ENCODE measurements at places on chromosomes 5 and 9.

DNA sequence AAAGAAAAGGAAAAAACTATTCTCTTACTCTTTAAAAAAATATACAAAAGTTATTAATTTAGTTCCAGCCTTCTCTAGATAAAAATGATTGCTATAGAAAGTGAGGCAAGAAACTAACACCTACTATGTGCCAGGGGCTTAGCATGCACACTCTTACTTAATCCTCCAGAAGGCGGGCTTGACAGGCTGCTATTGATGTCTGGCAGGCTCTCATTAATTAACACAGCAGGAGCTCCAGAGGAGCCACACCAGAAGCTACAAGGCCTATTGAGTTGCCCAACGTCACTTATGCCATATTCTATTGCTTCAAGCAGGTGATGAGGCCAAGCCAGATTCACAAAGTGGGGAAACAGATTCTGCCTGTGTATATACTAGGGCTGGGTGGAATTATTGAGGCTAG is 54.6 kb upstream of the CLINT1 start:
- no peak for DNase-seq

- DNase-seq = no peak
These were observed 1026.5 kb downstream of the NR2F1-AS1 start for GRCh38 chr5:92554447-92555085.

DNA sequence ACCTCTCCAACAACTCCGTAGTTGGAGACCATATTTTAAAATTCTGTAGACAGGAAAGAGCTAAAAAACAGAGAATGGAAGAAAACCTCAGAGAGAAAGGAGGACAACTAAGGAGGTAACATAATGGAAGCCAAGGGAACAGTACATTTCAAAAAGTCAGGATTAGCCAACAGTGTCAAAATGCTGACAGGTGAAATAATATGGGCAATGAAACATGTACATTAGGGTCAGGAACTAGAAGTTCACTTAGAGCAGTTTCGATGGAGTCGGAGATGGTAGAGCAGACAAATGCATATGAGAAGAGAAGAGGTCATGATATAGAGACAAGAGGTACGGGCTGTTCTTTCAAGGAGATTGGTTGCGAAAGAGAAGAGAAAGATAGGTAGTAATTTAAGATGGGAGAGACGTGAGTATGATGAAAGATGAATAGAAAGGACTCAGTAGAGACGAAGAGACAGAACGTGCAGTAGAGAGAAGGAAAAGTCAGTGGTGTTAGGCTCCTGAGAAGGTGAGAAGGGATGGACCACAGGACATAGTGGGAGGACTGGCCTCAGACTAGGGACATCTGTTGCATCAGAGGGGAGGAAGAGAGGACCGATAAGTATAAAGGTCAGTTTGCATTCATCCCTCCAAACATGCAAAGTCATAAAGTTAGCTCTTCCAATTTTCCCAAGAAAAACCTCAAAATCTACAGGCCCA is 25.6 kb downstream of the NRG2 start:
- no peak for DNase-seq

GRCh38 chr5:61342071-61342501 is 10.0 kb downstream of the ZSWIM6 start:
- DNase-seq = peak; percentile 19

GRCh38 chr5:125499636-125500332 is 753.3 kb upstream of the ZNF608 start:
- DNase-seq = no peak

DNA sequence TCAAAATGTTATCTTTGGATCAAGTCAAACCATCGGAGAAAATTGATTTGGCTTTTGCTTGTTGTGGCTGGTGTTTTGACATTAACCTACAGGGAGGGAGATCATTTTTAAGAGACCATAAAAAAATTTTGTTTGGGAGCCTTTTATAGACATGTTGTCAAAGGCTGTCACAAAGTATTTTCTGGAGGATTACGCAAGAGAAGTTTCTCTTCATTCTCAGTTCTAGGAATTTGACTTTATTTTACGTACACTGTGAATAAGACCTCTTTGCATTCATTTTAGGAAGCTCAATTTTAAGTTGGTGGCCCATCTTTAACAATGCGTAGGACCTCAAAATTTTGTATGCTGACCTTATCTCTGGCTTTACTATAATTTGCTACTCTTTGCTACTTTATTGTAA is 50.2 kb upstream of the SLC44A1 start:
- DNase-seq = no peak

- DNase-seq = no peak
These were observed 257.0 kb upstream of the PRR16 start for GRCh38 chr5:120207129-120207528.

DNA sequence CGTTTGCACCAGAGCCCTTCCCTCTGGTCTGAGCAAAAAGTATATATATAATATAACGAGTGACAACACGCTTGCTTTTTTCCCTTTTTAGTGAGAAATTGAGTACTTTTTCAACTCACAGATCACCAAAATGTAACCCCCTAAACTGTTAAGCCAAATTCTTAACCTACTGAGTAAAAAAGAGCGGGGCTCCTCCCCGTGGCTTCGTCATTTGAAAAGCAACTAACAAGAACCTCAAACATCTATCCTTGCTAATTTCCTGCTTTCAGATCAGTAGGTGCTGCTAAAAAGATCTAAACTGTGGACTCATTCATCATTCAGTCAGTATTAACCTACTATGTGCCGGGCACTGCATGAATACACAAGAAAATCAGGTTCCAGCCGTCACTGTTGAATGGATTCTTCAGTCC is 1.0 kb upstream of the PTBP3 start:
- peak; percentile 65 for DNase-seq

GRCh38 chr5:87155106-87155505 is 112.6 kb upstream of the RASA1 start:
- DNase-seq = no peak

GRCh38 chr5:76269932-76270610 is 133.0 kb upstream of the IQGAP2 start:
- peak; percentile 22 for DNase-seq

GRCh38 chr5:543755-544674 is 19.8 kb upstream of the SLC9A3 start:
- peak; percentile 54 for DNase-seq

GRCh38 chr9:96048104-96048955 is 172.8 kb downstream of the ERCC6L2 start:
- no peak for DNase-seq

- DNase-seq = no peak
These were observed 170.4 kb upstream of the TBCA start for GRCh38 chr5:77946381-77947040.

- no peak for DNase-seq
These were observed 253 bp downstream of the SLC12A2 start for GRCh38 chr5:128083811-128084227.

Data from activated CD4-positive, alpha-beta T cell treated with anti-CD3 and anti-CD28 coated beads, Interleukin-2, amount 50 U/mL, for 48 hours (primary cell).